Stimulated activated CD4-positive, alpha-beta T cell treated with anti-CD3 and anti-CD28 coated beads, Interleukin-2, amount 100 ng/mL, for 48 hours (primary cell): ENCODE measurements at places on chromosomes 1 and 21.

GRCh38 chr1:96962751-96963211, 241.2 kb downstream of the PTBP2 start:
- no peak for DNase-seq

DNA sequence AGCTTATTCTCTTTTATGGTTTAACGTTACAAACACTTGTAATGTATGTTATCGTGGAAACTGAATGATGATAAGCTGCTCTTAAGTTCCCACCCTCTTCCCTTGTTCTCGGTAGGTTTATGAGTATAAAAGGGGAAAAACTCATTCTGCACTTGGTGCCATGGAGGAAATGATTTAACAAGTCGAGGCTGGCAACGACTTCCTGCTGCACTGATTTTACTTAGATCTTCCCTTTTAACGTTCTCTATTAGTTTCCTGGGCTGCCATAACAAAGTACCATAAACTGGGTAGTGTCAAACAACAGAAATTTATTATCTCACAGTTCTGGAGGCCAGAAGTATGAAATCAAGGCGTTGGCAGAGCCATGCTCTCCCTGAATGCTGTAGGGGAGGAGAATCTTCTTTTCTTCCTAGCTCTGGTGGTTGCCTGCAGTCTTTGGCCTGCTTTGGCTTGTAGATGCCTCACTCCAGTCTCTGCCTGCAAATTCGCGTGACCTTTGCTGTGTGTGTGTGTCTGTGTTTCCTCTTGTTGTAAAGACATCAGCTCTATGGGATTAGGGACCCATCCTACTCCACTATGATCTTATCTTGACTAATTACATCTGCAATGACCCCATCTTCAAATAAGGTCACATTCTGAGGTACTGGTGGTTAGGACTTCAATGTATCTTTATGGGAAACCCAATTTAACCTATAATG, 26.3 kb downstream of the HUNK start:
- no peak for DNase-seq

GRCh38 chr1:101122452-101123166, 97.0 kb upstream of the DPH5 start:
- DNase-seq, result no peak

DNA sequence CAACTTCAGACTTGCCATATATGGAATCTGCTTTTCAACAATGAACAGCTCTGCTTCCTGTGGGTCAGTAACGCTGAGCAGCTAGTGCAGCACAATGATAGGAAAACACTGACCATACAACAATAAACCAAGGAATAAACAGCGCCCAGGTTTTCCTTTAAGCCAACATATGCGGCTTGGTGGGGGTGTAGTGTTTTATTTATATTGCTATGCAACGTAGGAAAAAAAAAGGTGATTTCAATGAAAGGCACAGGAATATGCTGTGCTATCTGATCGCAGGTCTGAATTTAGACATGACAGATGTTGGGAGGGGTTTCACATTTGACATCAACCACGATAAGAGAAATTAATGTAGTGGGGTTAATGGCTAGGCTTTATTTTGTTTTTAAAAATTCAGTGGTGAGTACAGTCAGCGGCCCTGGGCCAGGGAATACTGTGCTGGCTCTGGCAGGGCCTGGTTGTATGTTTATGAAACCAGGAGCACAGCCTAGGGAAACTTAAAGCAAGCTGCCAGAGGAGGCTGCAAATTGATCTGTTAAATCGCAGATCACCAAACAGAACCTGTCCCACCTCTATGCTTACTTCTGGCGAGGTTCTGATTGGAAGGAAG, 4.3 kb downstream of the TSPAN2 start:
- no peak for DNase-seq

DNA sequence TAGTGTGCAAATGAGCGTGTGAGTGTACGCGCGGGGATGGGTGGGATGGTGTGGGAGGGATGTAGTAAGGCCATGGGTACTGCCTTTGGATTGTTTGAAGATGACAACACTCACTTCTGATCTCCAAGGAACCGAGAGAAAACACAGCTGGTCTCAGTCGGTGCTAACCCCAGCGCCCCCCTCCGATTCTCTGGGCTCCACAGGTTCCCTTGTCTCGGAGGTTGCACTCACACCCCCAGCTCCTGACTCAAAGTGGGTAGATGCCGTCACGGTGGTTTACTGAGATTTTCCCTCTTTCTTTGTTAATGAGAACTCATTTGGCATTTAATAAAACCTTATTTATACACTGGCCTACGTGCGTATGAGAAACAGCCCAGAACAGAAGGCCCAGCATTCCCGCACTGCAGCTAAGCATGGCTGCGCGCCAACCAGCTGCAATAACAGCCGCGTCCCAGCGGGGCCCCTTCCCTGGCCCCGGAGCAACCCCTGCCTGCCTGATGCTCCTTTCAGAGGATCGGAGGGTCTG, 25.8 kb downstream of the ABCA4 start:
- no peak for DNase-seq
